NCI-H774 (cell line): ENCODE measurements at places on chromosomes 11 and 22.
A peak's percentile ranks its signal among the peaks of the same experiment; 100 is the strongest.

DNA sequence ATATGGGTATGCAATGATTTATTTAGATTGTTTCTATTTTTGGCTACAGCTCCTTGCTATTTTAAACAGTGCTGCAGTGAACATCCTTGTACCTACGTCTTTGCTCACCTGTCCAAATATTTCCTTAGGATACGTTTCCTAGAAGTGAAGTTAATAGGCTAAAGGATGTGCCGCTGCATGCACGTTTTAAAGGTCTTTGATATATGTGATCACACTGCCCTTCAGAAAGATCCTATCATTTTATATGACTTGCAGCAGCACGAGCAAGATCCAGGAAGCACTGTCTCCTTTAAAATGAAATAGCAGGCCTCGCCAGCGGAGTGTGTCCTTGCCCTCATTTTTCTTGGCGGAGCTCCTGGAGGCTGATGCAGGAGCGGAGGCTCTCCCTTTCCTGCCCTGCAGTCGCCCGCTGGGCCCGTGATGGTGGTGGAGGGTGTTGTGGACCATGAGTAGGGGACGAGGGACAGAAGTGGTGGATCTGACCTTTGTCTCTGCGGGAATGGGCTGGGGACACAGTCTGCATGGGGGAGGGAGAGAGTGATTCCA lies 19.4 kb downstream of the RPS6KA4 start:
- no peak for DNase-seq

DNA sequence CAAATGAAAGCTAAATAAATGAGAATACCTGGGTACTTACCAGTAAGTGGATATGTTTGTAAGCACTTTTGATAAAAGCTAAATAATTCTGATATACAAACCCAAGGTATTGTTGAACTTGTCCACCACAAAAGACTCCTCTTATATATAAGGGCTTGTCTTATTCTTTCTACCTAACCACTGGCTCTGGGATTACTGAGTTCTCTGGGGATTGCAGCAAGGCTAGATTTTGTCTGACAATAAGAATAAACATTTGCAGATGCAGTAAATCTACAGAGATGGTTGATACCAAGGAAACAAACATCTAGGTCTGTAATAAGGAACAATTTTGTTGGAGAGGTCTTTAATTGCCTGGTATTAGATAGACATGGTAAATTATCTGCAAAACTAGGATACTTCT lies at the start of gene OR51A4:
TSS of gene OR51A4 (minus strand) at position 101 of the 400 bp plus-strand sequence. CDS start 505 bp downstream, outside the sequence.
- no peak for DNase-seq

DNA sequence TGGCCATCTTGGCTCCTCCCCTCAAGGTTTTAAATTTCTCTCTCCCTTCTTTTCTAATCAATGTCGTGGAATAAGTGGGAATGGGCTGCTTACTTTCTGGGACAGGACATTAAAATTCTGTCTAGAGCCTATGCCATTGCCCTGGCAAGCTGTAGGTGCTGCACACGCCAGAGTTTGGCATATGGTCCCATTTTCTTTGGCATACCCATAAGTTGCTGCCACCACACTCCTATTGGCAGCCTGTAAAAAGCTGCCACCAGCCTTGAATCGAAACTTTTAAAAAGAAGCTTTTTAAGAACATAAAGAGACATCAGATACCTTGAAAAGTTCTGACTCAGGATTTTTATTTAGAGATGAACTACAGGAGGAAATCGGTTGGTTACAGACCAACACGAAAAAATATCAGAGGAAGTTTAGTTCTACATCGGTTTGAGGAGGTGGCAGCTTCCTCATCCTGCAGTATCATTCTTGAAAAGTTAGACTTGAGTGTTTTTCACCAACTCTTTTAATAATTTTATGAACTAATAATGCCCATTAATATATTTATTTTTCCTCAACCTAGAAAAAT lies 517.8 kb upstream of the ANO5 start:
- no peak for DNase-seq

DNA sequence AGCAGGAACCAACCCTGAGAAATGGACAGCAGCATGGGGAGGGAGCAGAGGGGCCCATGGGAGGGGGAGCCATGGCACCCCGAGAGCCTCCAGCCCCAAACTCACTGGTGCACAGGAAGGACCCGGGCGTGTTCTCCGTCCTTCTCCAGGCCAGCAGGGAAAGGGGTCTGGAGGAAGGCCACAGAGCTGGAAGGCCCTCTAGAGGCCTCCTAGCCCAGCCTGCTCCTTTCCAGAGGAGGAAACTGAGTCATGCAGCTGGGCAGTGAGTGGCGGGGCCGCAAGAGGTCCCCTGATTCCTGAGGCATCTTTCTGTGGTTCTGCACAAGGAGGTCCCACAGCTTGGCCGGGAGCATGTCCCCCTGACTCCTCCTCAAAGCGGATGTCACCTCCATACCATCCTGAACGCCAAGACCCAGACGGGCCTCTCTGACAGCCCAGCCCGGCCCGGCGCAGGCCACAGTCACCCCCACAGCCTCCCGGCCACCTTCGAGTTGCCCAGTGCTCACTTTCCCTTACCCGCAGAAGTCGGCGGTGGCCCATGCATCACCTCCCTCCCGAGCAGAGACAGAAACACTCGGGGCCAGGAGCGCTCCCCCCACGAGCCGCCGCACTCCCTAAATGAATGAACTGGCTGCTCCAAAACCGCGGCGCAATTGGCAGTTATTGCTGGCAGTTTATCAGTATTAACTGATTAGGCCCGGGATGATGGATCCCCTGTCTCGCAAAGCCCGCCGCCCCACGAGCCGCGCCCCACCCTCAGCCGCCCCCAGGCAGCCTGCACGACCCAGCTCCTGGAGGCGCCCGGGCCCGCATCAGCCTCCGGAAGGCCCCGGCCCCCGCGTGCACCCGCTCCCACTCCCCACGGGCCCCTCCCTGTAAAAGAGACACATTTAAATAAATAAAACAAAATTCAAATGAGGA lies 272.5 kb downstream of the BUD13 start:
- no peak for DNase-seq

DNA sequence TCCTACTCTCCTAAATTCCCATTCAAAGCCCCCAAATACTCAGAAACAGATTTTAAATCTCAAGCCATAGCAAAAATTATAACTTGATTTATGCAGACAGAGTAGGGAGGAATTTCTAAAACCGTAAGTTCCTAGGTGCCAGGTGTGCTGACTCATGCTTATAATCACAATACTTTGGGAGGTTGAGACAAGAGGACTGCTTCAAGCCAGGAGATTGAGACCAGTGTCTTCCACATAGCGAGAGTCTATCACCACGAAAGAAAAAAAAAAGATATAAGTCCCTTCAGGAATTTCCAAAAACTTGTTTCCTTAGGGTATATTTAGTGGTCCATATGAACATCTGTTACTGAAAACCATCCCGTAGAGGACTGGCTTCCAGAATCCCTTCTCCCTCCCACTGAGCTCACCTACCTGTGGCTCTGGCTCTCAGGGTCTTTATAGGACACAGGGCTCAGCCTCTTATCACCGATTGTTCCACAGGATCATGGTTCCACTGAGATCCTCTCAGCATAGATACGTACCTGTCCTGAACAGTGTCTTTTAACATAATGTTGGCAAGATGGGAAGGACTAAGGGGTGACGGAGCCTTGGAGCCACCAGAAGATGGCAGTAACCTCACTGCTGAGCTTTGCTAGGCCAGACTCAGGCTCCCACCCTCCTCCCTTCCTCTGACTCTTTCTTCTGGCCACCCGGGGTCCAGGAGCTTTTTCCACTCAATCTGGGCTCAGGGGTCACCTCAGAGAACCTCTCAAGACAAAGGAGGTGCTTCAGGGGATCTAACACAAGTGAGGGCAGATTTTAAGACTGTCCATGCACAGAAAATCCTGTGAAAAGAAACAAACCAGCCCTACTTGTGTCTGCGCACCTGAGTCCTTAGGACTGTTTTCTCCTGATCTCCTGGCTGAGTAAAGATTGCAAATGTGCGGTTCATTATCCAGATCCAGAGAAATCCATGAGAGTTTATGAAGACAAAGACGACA lies 117.5 kb upstream of the TOP3B start:
- DNase-seq = no peak

DNA sequence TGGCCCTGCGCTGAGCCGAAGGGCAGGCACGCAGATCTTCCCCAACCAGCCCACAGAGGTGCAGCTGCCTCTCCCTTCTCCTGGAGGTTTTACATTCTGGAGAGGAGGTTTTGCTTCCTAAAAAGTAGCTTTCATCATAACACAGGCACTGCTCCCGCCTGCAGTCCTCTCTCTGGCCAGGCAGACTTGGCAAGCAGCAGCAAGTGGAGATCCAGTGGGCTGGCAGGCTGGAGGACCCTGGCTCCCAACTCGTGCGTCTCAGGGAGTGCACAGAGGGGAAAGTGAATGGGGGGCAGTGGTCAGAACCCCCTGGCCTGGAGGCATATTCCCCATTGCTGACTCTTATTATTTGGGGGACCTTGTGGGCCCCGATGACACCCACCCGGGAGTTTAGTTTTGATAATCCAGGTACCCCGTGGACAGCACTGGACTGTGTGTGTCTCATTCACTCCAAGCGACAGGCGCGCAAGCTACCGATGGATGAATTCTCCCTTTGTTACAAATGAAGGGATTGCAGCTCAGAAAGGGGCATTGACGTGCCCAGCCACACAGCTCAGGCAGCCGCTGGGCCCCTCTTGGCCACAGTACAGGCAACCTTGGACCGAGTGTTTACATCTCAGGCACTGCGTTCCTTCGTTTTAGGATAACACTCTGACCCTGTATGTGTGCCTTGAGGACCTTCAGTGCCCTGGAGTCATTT lies 1223.9 kb downstream of the BRD1 start:
- no peak for DNase-seq

DNA sequence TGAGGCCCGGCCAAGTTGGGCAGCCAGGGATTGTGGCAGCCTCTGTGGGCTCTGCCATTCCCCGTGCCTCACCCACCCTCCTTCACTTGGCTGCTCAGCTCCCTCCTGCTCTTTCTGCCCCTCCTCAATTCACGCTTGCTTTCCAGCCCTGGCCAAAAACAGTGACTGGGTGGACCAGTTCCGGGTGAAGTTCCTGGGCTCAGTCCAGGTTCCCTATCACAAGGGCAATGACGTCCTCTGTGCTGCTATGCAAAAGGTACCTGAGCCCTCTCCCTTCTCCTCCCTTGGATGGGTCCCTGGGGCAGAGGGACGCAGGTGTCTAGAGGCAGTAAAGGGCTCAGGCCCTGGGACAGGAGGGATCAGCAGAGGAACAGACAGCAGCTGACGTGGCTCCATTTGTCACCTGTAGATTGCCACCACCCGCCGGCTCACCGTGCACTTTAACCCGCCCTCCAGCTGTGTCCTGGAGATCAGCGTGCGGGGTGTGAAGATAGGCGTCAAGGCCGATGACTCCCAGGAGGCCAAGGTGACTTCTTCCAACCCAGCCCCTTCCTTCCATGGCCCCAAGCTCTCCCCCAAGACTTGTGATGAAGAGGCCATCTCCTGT lies 2.7 kb downstream of the FREY1 start:
- DNase-seq = no peak

GRCh38 chr22:44671742-44672141 lies 30.3 kb upstream of the PRR5 start:
- no peak for DNase-seq

- DNase-seq = no peak
Observed at GRCh38 chr11:72381584-72382090, 52.7 kb downstream of the CLPB start.

GRCh38 chr22:50622723-50623327 lies 5.1 kb downstream of the ARSA start:
- DNase-seq = peak; percentile 72

- no peak for DNase-seq
Observed at GRCh38 chr11:104926771-104927611, 28.7 kb upstream of the CASP12 start.

GRCh38 chr11:98710986-98711385 lies 309.8 kb upstream of the CNTN5 start:
- DNase-seq = no peak

- no peak for DNase-seq
Observed at GRCh38 chr11:86644291-86644690, 28.1 kb downstream of the ME3 start.

GRCh38 chr11:121575963-121576290 lies 123.2 kb upstream of the SORL1-AS1 start:
- DNase-seq = no peak
